ENCODE measurements at places on chromosomes 11 and 22. TPM values are rescaled to one million over a fixed set of nuclear protein-coding genes. Genes with fewer than 3 reads are reported as not detected.

Gene KCNJ5
- total RNA-seq: not detected

Gene MS4A12
- not detected for total RNA-seq

Gene KIRREL3
- 0.59 TPM for total RNA-seq

Gene OR4A5
- total RNA-seq: not detected

Gene XRCC6
- 308 TPM for total RNA-seq

Gene KREMEN1
- 3.4 TPM for total RNA-seq

Gene PRAME
- total RNA-seq: not detected

Gene MISFA
- total RNA-seq: not detected

Gene CREB3L1
- 82.1 TPM for total RNA-seq

Gene ZDHHC13
- total RNA-seq: 15.1 TPM

Gene ANO1
- not detected for total RNA-seq

Gene CASP5
- not detected for total RNA-seq

Gene TUBA8
- not detected for total RNA-seq

Gene FGF4
- total RNA-seq: not detected

Gene LARGE2
- total RNA-seq: not detected

Gene DEFB131B
- not detected for total RNA-seq

Gene CADM1
- 8.4 TPM for total RNA-seq

Gene OR8D2
- not detected for total RNA-seq

Gene MUC15
- not detected for total RNA-seq
